ENCODE measurements at places on chromosomes 1 and 21. TPM values are rescaled to one million over a fixed set of nuclear protein-coding genes. Genes with fewer than 3 reads are reported as not detected.

Gene HMGCS2
- not detected for total RNA-seq

Gene TTC13
- 30.1 TPM for total RNA-seq

Gene GNG12
- 66.9 TPM for total RNA-seq

Gene GSTM3
- total RNA-seq, result 73.9 TPM

Gene NBPF12
- total RNA-seq, result 13.4 TPM

- peaks cover 10% of the 10 kb centered on the region for H3K4me1 ChIP-seq
- no peak for DNase-seq
- H3K27me3 ChIP-seq, result no peaks in the 10 kb centered on the region
- H3K27ac ChIP-seq, result no peak overlapping the region
Observed at GRCh38 chr1:77018761-77019160, 151.5 kb downstream of the ST6GALNAC5 start.

- no peak overlapping the region for H3K4me3 ChIP-seq
- peaks cover 14% of the 10 kb centered on the region for H3K36me3 ChIP-seq
- DNase-seq, result no peak
- H3K27me3 ChIP-seq, result no peaks in the 10 kb centered on the region
Observed at GRCh38 chr1:99979091-99979490, 9.3 kb downstream of the SLC35A3 start.

DNA sequence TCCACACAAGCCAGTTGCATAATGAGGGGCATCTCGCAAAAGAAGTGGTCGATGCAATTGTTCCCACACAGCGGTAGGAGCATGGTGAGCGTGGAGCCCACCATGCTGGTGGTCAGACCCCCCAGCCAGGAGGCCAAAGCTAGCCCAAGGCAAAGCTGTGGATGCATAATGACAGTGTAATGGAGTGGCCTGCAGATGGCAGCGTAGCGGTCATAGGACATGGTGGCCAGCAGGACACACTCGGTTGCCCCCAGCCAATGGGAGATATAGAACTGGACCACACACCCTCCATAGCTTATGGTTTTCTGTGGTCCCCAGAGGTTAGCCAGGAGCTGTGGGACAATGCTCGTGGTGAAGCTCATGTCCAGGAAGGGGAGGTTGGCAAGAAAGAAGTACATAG, 4.3 kb downstream of the OR2C3 start:
- no peaks in the 10 kb centered on the region for H3K27me3 ChIP-seq
- no peak overlapping the region for H3K4me3 ChIP-seq
- no peak overlapping the region for H3K27ac ChIP-seq
- no peak for DNase-seq
- H3K36me3 ChIP-seq, result no peaks in the 10 kb centered on the region

- H3K27ac ChIP-seq, result peak overlapping the region; percentile 70
- DNase-seq, result no peak
- no peaks in the 10 kb centered on the region for H3K27me3 ChIP-seq
- no peak overlapping the region for H3K4me3 ChIP-seq
- peaks cover 70% of the 10 kb centered on the region for H3K4me1 ChIP-seq
Observed at GRCh38 chr1:154179946-154180687, 11.8 kb downstream of the TPM3 start.
